H1 (cell line): ENCODE measurements at places on chromosomes 3 and 15. TPM values are rescaled to one million over a fixed set of nuclear protein-coding genes. Genes with fewer than 3 reads are reported as not detected.

DNA sequence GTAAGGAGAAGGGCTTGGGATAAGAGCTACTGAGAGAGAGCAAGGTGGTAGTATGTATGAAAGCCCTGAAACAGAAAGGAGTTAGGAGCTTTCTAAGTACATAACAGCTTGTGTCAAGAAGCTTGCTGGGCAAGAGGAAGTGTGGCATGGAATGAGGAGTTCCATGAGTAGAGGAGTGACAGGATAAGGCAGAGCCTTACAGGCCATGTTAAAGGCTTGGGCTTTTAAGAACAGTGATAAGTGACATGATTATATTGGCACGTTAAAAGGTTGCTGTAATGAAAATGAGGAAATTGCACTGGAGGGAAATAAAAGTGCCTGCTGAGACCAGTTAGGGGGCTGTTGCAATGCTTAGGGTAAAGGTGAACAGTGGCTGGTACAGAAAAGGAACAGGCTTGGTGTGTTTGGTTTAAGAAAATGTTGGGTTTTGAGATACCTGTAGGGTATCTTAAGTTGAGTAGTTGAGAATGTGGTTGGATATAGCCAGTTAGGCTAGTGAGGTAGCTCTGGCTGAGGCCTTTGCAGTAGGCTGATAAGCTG lies 49.0 kb downstream of the MEF2A start:
- H3K4me3 ChIP-seq = no peak overlapping the region
- H3K4me1 ChIP-seq = peaks cover 8% of the 10 kb centered on the region; the same call in 1 of the 2 replicates
- H3K27ac ChIP-seq = no peak overlapping the region
- no peaks in the 10 kb centered on the region for H3K27me3 ChIP-seq

- H3K4me3 ChIP-seq = no peak overlapping the region
- peaks cover 6% of the 10 kb centered on the region for H3K4me1 ChIP-seq
- no peaks in the 10 kb centered on the region for H3K27me3 ChIP-seq
- DNase-seq = no peak
- H3K27ac ChIP-seq = no peak overlapping the region
Measured at GRCh38 chr3:62965311-62965710, 90.1 kb upstream of the CADPS start.

DNA sequence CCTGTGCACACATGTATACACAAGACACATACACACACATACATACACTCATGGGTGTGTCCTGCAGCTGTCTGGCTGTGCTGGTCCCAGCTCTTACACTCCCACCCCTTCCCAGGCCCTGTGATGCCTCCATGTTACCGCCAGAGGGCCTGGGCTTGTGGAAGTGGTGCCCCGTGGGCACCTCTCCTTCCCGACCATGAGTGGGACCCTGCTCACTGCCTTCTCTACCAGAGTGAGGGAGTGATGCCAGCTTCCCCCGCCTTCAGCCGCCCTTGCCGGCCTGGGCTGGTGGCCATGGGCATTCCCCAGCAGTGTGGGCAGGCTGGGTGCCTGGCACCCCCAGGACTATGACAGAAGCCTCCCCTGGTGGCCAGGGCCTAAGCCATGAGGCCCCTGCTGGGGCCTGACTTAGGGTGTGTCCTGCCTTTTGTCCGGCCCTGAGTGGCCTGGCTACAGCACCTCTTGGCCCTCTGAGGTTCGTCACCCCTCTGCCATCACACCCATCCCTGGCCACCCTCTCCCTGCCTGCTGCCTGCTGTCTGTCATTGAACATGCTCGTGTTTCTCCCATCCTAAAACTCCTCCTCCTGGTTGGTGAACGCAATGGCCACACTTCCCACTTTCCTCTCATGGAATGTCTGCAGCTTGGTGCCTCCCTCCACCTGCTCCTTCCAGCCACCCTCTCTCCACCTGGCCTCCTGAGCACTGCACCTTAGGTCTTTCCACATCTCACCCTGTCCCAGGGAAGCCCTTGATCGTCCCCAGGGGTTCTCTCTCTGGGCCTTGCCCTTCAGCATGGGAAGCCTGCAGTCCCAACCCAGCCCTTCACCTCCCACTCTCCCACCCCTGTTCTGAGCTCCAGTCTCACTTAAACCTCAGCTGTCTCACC lies 14.6 kb downstream of the HDAC11 start:
- no peak overlapping the region for H3K27ac ChIP-seq
- DNase-seq = no peak
- H3K27me3 ChIP-seq = no peaks in the 10 kb centered on the region
- H3K4me3 ChIP-seq = no peak overlapping the region

DNA sequence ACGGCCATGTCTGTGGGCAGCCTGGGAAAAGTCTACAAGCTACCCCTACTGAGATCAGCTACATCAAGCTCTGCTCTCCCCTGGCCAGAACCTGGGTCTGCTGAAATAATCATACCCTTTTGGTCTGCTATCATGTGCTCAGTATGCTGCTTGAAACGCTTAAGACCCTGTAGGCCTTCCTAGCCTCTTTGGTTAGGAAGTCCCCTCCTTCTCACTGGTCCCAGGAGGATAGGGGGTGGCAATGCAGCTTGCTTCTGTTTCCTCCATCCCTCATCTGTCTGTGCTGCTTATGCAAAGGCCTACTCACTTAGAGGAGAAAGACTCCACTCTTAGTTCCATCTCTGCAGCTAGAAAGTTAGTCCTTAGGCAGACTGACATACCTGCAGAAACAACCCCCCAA lies 118.2 kb upstream of the RASGRP1 start:
- no peak overlapping the region for H3K27ac ChIP-seq
- H3K27me3 ChIP-seq = no peaks in the 10 kb centered on the region
- H3K4me3 ChIP-seq = no peak overlapping the region
- no peaks in the 10 kb centered on the region for H3K4me1 ChIP-seq
- no peaks in the 10 kb centered on the region for H3K36me3 ChIP-seq

DNA sequence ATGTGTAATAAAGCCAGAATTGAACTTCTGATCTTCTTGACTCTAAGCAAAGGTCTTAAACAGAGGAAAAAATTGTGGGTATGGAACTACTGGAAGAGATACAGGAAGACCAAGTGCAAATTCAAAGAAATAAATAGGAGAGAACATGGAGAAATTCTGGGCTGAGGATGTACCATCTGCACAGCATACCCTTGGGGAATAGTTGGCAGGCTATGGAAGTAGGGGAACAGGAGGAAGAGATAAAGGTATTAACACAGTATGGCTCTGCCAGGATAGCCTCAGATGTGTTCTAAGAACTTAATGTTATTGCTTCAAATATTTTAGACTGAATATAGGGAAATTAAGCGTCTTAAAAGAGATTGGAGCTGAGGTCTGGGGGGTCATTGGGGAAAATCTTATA lies 485.4 kb downstream of the CNTN3 start:
- H3K27ac ChIP-seq = no peak overlapping the region
- H3K4me3 ChIP-seq = no peak overlapping the region
- no peak for DNase-seq
- no peaks in the 10 kb centered on the region for H3K36me3 ChIP-seq

- no peaks in the 10 kb centered on the region for H3K27me3 ChIP-seq
- peak overlapping the region; percentile 74 for H3K4me3 ChIP-seq
- no peak for DNase-seq
- no peaks in the 10 kb centered on the region for H3K36me3 ChIP-seq
Measured at GRCh38 chr15:64774629-64775493, 528 bp downstream of the RBPMS2 start.

DNA sequence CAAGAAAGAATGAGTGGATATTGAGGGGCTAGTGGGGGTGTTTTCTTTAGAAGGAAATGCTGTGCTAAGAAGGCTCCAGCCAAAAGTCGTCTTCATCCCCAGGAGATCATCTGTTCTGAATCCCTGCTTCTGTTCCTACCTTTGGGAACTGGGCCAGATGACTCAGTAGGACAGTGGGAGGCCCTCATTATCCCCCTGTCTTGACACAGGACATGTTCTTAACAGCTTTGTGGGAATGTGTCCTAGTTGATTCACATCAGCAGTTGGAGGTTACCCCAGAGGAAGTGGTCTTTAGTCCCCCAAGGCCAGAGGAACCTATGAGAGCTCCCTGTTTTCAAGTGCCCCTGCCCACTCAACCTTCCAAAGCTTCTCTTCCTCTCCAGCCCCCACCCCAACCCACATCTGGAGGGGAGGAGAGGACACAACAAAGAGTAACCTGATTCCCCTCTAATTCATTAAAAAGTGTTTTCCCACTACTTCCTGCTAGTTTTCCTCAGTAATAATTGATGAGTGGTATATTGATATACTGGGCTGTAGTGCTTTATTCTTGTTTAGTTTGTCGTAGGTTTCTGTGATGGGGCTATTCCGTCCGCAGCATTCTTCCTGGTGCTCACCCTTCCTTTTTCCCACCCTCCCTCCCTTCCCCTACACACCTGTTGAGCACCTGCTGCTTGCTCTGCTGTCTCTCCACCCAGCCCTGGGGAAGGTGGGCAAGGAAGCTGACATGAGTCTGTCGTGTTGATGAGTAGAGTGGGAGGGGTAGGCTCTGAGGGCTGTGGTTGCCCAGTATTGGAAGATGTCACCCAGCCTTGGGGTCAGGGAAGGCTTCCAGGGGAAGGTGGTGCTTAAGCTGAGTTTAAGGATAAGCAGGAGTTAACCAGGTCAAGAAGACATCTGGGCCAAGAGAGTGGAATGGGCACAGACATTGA lies 9.3 kb downstream of the PXYLP1 start:
- no peaks in the 10 kb centered on the region for H3K27me3 ChIP-seq
- DNase-seq = no peak
- no peak overlapping the region for H3K27ac ChIP-seq
- no peaks in the 10 kb centered on the region for H3K36me3 ChIP-seq

GRCh38 chr15:70856884-70857561 lies 3.1 kb upstream of the LARP6 start:
- no peak overlapping the region for H3K4me3 ChIP-seq
- DNase-seq = no peak
- no peak overlapping the region for H3K27ac ChIP-seq
- H3K36me3 ChIP-seq = no peaks in the 10 kb centered on the region
- peaks cover 7% of the 10 kb centered on the region; the same call in 1 of the 2 replicates for H3K4me1 ChIP-seq
- H3K27me3 ChIP-seq = no peaks in the 10 kb centered on the region

GRCh38 chr15:66130496-66131034 lies 123.0 kb downstream of the MEGF11 start:
- H3K27me3 ChIP-seq = no peaks in the 10 kb centered on the region; the same call in 1 of the 2 replicates
- no peaks in the 10 kb centered on the region for H3K36me3 ChIP-seq
- DNase-seq = no peak
- H3K4me3 ChIP-seq = no peak overlapping the region
- H3K27ac ChIP-seq = no peak overlapping the region

DNA sequence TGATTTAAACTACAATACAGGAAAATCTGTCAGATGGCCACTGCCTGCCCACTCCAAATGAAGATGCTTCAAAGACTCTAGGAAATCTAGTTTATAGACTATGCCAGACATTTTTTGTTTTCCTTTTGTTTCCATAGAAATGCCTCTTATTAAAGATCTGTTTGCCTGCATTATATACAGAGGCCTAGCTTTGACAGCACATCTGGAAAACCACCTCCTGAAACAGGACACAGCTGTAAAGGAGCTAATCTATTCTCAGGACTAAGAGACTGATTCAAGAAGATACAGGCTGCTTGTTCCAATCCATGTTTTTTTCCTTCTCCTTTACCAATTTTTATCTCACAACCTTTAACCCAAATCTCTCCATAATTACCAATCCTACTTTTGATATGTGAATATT lies 75.3 kb upstream of the STRIT1 start:
- no peaks in the 10 kb centered on the region for H3K36me3 ChIP-seq
- H3K4me3 ChIP-seq = no peak overlapping the region
- peaks cover 12% of the 10 kb centered on the region for H3K4me1 ChIP-seq
- no peaks in the 10 kb centered on the region; the same call in none of the 2 replicates for H3K27me3 ChIP-seq
- no peak for DNase-seq

GRCh38 chr3:123605789-123606234 lies 21.0 kb upstream of the HACD2 start:
- peaks cover 3% of the 10 kb centered on the region for H3K4me1 ChIP-seq
- H3K36me3 ChIP-seq = no peaks in the 10 kb centered on the region
- H3K27ac ChIP-seq = no peak overlapping the region
- H3K27me3 ChIP-seq = no peaks in the 10 kb centered on the region
- DNase-seq = no peak

DNA sequence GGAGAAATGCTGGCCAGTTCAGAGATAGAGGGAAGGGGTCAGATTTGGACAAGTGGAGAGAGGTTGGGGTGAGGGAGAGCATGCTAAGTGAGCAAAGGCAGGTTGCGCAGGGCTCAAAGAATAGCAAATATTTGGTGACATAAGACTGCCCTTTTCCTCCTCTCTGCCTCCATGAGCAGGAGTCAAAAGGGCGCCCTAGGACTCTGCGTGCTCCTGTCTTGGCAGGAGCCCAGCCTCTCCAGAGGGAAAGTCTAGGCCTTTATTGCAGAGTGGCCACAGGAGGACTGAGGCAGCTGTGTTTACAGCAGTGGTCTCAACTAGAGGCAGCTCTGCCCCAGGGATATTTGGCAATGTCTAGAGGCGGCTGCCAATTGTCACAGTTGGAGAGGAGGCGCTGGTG lies 165.6 kb downstream of the FAM43A start:
- H3K36me3 ChIP-seq = no peaks in the 10 kb centered on the region
- H3K27me3 ChIP-seq = no peaks in the 10 kb centered on the region
- no peak overlapping the region for H3K4me3 ChIP-seq
- H3K4me1 ChIP-seq = no peaks in the 10 kb centered on the region

GRCh38 chr3:186609247-186609868 lies 3.5 kb upstream of the AHSG start:
- no peak for DNase-seq
- no peak overlapping the region for H3K4me3 ChIP-seq
- H3K4me1 ChIP-seq = no peaks in the 10 kb centered on the region
- no peaks in the 10 kb centered on the region for H3K36me3 ChIP-seq

The CAND2 gene
- 8.7 and 11.2 TPM in 2 replicates for total RNA-seq

The SLC24A5 gene
- total RNA-seq = not detected in 2 replicates

The BNC1 gene
- 0.67 and 0.99 TPM in 2 replicates for total RNA-seq

The ZNF80 gene
- total RNA-seq = not detected in 2 replicates

The SPATA12 gene
- 0.19 and 0.34 TPM in 2 replicates for total RNA-seq

The TEX264 gene
- 11.2 and 11.9 TPM in 2 replicates for total RNA-seq

The PP2D1 gene
- total RNA-seq = not detected in 2 replicates

The SLC7A14 gene
- 0.95 and 2.4 TPM in 2 replicates for total RNA-seq

The MESD gene
- 28.3 and 30.2 TPM in 2 replicates for total RNA-seq
